ENCODE measurements at places on chromosomes 7 and 10.

- peak; percentile 70 for DNase-seq
Observed at GRCh38 chr10:101031796-101032636, 982 bp downstream of the SFXN3 start.

DNA sequence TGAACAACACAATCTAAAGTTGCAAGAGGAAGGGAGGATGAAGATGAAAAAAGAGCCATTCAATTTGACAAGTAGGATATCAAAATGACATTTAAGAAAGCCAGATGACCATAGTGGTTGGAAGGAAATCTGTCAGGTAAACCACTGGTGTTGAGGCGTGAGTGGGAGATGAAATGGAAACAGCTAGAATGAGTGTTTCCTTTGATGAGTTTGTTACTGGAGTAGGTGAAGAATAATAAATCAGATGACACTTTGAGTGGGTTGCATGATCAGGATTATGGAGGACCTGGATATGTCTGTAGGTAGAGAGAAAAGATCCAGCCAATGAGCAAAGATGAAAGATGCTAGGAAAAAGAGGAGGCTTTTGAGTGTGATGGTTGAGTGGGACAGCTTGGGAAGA lies 33.1 kb downstream of the AKR1B1 start:
- DNase-seq = no peak

- no peak for DNase-seq
Observed at GRCh38 chr10:115503546-115503945, 410.4 kb downstream of the ATRNL1 start.

GRCh38 chr7:123752534-123752933 lies 3.7 kb upstream of the WASL start:
- DNase-seq = no peak

GRCh38 chr10:70913191-70913892 lies 25.0 kb upstream of the PCBD1 start:
- no peak for DNase-seq

- no peak for DNase-seq
Observed at GRCh38 chr7:92584953-92585352, 5.2 kb downstream of the FAM133B start.

DNA sequence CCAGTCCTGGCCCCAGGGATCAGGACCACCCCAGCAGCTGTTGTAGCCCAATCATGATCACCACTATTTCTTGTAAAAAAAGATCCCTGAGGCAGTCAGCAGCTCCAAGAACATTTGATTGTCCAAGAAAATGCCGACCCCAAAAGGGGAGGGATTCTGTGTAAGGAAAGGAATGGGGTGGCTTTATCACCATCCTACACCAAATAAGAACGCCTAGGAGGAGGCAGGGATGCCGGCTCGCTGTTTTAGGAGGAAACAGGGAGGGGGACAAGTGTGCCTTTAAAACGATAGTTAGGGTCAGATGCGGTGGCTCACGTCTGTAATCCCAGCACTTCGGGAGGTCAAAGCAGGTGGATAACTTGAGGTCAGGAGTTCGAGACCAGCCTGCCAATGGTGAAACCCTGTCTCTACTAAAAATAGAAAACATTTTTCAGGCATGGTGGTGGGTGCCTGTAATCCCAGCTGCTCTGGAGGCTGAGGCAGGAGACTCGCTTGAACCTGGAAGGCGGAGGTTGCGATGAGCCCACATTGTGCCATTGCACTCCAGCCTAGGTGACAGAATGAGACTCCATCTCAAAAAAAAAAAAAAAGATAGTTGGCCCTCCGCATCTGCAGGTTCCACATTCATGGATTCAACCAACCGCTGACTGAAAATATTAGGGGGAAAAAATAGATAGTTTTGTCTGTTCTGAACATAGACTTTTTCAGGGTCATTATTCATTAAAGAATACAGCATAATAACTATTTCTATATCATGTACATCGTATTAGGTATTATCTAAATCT lies 63.6 kb downstream of the PDIA4 start:
- no peak for DNase-seq

DNA sequence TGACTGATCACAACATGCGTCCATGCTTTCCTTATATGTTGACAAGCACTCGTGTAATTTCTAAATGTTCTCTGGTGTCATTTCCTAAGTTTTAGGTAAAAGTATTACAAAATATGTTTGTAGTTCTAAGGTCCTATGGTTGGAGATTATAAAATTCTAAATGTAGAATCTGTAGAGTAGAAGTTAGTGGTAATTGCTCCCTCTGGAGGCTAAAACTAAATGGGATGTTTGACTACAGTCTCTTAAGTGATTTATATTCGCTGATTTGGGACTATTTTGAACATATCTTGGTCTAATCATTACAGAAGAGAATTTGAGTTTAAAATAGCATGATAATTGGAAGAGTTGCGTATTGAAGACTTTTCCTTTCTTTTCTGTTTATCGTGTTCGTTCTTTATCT lies 74.1 kb downstream of the ZMYND11 start:
- DNase-seq = no peak

DNA sequence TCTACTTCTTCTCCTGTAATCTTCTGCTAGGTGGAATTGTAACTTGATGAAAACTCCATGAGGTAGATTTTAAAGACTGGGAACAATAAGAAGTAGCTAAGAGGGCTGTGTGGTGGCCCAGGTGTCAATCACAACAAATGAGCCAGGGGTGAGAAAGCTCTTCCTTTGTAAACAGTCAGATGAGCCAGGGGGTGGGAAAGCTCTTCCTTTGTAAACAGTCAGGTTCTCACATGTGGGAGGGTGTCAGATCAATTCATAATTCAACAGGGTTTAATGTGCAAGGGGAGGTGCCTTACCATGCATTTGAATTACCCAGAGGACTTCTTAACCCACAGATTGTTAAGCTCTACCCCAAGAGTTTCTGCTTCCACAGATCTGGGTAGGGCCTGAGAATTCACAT lies 312.4 kb upstream of the AUTS2 start:
- DNase-seq = no peak

- DNase-seq = no peak
Observed at GRCh38 chr7:32167256-32167655, 97.0 kb upstream of the PDE1C start.

DNA sequence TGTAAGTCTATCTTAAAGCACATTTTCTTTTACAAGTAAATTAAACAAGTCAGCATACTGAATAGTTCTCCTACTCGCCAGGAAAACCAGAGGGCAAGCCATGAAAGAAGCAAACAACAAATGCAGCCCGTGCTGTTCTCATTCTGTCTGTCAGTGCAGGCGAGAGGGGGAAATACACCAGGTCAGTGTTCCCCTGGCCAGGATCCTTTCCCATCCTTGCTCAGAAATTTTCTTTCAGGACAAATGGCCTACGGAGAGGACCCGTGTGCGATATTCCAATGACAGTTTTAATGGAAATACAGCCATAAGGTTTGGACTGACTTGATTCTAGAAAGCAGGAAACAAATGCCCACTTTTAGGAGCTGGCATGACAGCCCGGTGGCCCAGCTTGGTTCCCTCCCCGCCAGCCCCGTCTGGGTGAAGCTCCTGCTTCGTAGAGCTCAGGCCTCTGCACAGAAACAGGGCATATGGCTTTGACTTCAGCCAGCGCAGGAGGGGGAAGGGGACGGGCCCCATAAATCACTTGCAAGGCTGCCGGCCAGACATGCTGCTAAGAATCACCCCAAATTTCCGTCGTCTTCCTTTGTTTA lies 67.8 kb downstream of the FRMD4A start:
- DNase-seq = no peak

DNA sequence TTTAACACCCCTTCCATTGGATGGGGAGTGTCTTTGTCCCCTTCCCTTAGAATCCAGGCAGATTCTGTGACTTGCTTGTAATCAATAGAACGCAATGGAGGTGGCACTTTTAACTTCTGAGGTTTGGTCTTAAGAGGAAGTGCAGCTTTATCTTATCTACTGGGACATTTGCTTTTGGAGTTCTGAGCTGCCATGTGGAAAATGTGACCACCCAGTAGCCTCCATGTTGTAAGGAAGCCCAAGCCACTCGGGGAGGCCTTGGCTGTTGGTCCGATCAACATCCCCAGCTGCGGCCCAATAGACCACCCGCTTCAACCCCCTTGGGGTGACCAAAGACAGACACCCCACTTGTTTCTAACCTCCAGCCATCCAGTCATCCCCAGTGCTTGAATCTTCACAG lies 86.3 kb upstream of the FAM171A1 start:
- DNase-seq = no peak

GRCh38 chr7:33334349-33334748 lies 205.0 kb downstream of the BBS9 start:
- DNase-seq = no peak

DNA sequence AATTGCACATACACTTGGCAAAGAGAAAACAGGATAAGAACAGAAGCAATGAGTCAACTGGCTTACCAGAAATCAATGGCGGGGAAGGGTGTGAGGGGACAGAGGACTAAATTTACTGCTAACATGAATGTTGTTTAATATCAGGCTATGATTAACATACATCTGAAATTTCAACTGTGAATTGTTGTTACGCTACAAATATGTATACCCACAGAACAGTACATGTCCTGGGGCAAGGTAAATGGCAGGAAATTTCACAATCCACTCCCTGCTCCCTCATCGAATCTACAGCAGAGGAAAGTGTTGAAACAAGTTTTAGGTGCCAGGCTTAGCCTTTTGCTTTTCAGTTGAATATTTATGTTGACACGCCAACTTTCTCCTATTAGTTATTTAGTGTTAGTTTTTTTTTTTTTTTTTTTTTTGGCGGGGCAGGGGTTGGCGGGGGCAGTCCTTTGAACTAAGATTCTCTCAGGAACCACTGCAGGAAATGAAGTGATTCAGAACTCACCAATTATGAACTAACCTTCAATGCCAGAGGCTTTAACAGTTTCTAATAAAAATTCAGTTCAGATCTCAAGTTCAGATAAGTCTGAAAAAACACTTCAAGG lies 99.0 kb downstream of the UBE2H start:
- DNase-seq = no peak

DNA sequence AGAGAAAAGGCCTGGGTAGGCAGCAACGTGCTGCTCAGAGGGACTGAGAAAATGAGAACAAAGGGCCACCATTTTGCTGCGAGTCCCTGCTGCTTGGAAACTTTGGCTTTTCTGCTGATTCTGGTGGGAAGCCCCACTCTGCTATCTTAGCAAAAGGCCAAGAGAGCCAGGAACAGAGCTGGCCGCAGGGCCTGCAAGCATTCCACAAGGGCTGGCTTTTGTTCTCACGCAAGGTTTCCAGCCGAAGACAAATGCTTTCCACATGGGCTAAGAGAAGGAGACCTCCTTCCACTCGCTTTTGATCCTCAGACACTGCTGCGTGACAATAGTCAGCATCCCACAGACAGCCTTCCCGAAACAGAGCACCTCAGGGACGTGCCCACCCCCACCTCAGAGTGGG lies 163.1 kb downstream of the ARHGAP12 start:
- no peak for DNase-seq

DNA sequence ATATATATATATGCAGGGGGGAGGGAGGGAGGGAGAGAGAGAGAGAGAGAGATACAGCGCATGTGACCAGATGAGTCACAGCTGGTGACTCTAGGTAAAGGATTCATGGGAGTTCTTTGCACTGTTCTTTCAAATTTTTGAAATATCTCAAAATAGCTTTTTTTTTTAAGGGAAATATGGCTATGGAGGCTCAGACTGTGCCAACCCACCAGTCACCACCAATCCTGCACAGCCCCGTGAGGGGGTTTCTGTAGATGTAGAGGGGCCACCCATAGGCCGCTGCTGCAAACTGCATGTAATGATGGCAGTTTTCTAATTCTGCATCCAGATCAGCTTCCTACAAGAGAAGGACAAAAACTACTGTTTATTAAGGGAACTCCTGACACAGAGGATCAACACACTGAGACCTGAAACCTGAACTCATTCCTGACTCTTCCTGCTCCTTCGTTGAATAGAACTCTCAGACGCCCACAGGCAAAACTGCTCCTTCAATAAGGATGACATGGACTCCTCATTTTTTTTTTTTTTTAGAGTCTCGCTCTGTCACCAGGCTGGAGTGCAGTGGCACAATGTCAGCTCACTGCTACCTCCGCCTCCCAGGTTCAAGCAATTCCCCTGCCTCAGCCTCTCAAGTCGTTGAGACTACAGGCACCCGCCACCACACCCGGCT lies 17.3 kb downstream of the DAGLB start:
- no peak for DNase-seq

- DNase-seq = no peak
Observed at GRCh38 chr7:114218283-114218682, 196.3 kb upstream of the FOXP2 start.

DNA sequence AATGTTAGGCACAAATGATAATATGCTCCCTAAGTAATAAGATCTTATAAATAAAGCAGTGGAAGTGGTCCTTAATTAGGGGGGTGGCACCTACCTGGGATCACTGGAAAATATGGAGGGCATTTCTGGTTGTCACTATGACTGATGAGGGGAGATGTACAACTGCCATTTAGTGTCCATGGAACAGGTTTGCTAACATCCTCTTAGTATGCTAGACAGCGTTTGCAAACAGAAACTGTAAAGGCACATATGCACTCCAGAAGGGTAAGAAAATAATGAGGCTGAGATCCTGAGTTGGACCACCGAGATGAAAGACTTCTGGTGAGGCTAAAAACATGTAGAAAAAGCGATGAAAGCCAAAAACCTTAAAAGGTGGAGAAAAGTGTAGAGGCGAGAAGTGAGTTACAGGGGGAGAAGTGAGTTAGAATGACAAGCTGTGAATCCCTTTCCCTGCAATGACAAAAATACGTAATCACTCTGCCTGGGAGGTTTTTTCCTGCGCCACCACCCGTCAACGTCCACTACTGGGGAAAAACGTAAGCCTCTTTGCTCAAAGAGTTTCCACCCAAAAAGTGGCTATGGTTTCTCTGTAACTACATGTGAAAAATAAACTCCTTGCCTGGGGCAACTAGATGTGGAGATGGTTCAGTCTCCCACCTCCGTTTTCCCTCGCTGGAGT lies 767 bp downstream of the KRIT1 start:
- DNase-seq = no peak

DNA sequence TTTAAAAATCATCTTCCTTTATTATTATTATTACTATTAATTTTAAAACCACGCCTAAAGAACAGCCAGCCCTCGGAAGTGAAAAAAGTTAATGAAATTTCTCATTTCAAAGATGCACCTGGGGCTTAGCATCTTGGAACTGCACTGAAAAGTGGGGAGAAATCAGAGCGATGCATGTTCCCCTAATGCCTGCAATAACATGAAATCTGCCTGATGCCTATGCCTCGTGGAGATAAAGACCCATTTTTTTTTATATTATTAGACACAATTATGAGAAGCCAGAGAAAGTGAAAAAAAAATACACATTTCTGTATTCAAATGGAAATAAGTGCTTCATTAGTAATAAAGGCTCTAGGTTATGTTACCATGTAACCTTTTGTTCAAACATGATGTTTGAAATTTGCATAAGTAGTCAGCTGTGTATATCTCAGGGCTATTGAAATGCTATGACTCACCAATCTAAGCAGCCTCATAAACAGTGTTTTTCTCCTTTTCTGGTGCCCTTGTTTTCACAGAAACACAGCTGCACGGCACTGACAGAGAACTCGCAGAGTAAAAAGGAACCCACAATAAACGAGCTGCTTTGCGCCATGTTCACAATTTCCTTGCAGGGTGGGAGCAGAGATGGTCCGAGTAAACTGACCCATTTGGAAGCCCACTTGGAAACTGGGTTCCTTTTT lies 175.8 kb upstream of the PRKCQ start:
- no peak for DNase-seq

GRCh38 chr7:105218215-105218614 lies 170.5 kb downstream of the SRPK2 start:
- DNase-seq = no peak

All from activated effector memory CD4-positive, alpha-beta T cell treated with Interleukin-2 at 50 U/mL for 16 hours (primary cell).